ACHN (cell line): ENCODE measurements at places on chromosomes 4 and X.
A peak's percentile ranks its signal among the peaks of the same experiment; 100 is the strongest.

DNA sequence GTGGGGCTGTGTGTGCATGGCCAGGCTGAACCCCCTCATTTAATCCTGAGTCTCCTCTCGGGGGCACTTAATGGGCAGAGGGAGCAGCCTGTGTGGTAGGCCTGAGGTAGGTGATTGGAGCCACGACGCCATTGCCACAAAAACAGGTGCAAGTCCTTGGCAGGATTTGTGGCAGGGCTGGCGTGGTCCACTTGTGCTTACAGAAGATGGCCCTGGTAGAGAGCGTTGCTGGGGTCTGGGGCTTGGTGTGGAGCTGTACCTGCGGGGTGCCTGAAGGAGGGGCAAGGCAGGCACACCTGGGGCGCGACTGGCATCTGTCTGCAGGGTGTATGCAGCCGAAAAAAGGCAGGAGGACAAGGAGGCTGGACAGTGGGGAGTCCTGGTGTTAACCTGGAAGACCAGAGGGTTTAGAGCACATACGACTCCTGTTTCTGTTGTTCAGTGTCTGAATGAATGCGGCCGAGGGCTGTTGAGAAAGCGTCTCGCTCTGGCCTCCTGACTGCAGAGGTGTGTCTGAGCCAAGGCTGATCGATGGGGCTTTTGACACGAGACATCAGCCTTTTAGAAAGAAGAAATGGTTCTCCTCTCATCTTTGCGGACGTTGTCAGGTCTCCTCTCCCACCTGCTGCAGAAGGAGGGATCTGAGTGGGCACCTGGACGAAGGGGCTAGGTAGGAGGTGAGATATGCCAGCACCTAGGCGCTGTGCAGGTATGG, 52.0 kb downstream of the TBC1D14 start:
- no peak for DNase-seq

GRCh38 chr4:123018396-123018775, 96.0 kb upstream of the NUDT6 start:
- DNase-seq = no peak

DNA sequence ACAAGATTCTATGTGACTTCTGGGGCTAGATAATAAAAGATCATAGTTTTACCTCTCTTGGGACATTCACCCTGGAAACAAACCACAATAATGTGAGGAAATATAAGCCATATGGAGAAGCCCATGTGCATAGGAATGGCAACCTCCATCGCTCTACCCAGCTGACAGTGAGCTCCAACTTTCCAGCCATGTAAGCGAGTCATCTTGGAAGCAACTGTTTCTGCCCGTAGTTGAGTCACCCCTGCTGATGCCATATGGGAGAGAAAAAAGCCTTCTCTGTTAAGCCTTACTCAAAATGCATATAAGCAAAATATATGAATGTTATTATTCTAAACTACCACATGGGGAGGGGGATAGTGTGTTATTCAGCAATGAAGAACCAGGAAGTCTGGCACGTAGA, 31.4 kb upstream of the RELL1 start:
- DNase-seq = no peak

DNA sequence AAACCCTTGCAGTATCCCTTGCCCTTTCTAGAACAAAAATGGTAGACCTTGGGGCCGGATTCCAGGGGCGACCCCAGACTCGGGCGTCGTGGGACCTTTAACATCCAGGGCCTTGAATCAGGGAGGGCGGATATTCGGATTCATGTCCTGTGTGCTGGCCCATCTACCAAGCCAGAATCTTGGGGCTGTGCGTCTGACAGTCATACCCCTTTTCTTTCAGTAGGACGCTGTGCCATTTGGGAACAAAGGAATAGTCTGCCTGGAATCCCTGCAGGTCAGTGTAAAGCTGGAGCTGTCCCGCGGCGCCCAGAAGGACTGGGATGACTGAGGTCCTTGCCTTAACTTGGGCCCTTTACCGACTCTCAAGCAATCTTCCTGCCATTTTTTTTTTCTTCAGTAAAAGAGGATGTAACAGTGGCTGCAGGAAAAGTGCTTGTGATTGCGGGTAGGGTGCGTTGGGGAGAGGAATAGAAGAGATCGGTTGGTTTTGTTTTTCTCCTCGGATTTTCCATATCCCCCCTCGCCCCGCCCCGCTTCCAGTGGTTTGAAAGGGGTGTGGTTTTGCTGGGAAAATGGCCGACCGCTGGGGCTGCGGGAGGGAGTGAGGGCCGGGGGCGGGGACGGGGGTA, 518 bp downstream of the ARMCX1 start:
- DNase-seq = peak; percentile 19

- no peak for DNase-seq
Measured at GRCh38 chrX:153830640-153831428, 490 bp upstream of the PDZD4 start.

- peak; percentile 52 for DNase-seq
Measured at GRCh38 chrX:41180194-41180908, 95.1 kb downstream of the USP9X start.

DNA sequence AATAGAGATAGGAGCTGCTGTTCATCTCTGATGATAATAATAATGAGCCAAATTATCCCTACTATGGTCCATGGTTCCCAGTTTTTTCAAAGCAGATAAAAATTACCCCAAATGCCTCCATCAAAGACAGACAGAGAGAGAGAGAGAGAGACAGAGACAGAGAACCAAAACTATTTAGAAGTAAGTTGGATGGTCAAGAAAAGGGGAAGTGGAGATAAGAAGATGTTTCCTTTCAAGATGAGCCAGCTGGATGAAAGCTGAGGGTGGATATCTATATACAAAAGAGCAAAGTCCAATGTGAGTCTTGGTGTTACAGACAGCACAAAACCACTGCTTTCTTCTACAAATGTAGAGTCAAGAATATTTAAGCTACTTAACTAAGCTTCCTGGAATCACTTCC, 173.9 kb downstream of the GRIA3 start:
- DNase-seq = no peak

DNA sequence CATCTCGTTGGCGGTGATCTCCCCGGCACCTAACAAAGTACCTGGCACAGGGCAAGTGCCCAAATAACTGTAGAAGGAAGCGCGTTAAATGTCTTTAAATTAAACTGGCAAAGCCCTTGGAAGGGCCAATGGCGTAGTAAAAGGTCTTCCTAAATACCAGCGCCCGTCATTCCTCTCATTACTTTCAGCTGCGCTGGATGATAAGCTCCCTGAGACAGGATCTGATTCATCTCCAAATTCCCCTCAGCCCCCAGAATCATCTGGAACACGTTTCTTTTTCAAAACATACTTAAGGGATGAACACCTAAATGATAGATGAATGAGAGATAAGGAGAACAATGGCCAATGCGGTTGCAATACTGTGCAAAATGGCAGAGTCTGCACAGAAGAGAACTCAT, 95.1 kb downstream of the AFAP1 start:
- DNase-seq = no peak

DNA sequence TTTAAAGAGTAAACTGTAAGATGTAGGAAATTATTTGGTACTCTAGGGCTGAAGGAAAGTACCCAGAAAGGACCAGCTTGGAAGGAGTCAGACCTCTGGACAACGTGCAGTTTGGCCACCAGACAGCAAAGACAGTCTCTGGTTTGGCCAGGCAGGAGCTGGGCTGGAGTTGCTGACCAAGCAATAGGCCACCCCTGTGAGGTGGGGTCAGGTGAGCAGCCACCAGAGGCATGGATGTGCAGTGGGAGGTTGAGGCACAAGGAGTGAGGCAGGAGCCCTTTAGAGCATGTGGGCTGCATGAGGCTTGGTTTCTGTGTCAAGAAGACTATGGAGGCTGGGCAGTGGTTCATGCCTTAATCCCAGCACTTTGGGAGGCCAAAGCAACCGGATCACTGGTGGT, 17.7 kb upstream of the MRFAP1 start:
- no peak for DNase-seq

DNA sequence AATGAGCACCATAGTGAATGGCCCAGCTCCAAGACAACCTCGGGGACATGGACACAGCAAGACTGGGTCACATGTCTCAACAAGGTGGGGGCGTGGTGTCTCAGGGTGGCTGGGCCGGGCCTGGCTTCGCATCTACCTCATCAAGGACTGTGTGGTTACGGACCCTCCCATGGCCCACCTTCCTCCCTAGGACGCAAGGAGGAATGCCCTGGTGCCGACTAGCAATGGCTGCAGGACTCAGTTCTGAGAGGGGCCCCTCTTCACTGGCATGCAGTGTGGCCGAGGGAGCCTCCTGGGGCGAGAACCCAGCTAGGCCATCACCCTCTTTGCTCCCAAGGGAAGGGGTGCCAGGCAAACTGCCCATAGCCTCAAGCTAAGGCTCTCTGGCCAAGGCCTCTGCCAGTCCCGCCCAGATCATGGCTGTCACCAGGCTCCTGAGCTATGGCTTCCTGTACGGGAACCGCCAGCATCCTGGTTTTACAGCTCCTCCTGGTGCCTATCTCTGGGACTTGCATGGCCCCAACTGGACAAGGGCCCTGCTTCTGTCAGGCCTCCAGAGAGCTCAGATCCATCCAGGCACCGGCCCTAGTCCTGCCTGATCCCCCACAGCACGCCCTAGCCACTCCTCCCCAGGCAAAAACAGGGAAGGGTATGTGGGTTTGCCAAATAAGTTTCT, 218.0 kb upstream of the AGTR2 start:
- DNase-seq = no peak

DNA sequence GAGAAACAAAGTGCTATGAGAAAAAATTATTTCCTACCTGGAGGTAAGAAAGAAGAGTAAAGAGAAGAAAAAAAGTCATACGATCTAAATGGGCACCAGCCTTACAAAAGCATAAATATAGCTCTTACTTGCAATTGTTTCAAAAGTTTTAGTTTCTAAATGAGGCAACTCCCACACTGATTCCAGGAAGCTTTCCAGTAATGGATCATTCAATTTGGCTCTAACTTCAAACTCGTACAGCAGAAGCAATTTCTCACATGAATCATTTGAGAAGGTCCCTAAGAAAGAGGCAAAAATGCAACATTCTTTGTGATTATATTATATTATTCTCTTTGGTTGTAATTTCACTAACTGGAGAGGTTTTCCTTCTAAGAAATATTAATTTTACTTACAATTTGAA, 109.9 kb downstream of the DLG3 start:
- no peak for DNase-seq

DNA sequence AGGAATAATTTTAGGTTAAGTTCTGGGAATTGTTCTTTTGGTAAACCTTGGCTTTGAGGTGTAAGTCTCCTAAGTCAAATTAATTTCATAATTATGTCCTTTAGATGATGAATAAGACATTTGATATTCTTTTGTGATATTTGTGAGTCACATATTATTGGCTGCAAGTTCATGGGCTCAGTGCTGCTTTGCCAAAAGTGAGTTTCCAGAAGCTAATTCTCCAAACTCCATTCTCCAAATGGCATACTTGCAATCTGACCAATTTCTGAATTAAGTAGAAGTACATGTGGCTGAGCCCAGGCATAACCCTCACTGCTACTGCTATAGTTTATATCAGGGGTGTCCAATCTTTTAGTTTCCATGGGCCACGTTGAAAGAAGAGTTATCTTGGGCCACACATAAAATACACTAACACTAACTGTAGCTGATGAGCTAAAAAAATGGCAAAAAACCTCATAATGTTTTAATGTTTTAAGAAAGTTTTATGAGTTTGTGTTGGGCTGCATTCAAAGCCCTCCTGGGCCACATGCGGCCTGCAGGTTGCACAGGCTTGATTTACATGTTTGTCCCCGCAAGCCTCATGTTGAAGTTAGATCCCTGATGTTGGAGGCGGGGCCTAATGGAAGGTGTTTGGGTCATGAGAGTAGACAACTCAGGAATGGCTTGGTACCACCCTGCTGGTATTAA, 196.1 kb downstream of the ZNF330 start:
- no peak for DNase-seq

DNA sequence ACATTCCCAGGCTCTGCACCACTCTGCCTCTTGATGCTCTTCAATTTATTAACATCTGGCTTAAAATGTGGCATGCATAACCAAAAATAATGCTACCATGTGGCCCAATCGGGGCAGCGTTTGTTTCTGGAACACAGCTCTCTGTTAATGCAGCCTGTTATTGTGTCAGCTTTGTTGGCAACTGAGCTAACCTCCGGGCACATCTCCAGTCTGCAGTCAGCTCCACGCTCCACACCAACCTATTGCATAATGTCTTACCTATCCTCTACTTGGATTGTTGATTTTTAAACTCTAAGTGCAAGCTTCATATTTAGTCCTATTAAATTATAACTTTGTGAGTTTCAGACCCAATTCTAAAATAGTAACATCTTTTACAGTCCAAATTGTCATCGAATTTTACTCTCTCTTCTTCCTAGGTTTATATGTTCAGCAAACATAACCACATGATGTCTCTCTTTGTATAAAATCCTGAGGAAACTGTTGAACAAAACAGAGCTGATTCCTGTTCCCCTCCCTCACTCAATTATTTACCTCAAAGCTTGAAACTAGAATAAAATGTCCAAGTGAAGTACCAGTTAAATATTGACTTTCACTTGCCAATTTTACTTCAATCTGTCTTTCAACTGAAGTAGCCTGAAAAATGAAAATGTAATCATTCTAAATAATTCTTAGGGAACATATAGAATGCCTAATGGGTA, 92.2 kb upstream of the RAPGEF2 start:
- DNase-seq = peak; percentile 61

DNA sequence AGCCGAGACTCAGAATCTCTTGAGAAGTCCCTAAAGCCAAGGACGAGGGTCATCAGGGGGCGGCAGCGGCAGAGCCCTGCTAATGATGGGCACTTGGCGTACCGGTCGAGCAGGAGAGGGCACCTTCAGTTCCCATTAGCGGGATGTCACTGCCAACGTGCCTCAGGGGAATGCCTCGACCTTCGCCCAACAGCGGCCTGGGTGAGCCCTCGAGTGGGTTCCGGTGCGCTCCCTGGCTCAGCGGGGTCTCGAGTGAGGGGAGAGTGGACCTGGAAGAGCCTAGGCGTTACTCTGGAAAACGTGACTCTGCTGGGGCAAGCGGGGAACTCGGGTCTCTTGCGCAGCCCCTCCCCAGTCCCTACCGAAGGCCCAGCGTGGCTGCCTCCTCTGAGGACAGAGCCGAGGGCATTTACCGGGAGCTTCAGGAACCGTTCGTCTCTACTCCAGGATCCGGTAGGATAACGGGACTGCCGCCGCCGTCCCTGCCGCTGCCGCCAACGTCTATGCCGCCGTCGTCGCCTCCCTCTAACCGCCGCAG, 36.9 kb downstream of the PGRMC1 start:
- no peak for DNase-seq

DNA sequence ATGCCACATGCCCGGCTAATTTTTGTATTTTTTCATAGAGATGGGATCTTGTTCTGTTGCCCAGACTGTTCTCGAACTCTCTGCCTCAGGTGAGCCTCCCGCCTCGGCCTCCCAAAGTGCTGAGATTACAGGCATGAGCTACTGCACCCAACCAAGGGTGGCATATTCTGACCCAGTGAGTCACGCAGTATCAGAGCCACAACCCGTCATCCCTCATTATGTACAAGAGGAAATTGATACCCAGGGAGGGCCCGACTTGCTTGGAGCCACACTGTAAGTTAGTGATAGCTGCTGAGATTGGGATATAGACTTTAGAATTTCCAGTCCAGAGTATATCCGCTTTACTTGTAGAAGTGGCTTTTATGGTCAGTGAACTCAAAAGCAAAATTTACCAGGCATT, 14.6 kb downstream of the CCKAR start:
- no peak for DNase-seq

DNA sequence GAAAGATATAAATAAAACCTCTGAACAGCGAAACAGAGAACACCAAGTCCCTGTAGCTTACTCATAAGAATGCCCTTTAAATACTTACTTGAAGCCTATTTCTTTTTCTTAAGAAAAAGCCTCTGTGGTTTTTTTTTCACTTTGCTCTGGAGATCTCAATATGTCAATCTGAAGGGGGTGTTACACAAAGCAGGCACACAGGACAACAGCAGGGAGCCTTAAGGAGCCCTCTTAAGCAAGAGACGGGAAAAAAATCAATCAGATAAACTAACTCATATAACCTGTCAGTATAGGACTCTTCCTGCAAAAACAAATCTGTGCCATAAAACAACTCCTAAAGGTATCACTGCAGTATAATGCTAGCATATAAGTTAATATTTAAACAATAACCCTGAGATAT, 611.1 kb upstream of the ATOH1 start:
- DNase-seq = no peak
